ENCODE measurements at places on chromosomes 6 and 20.

GRCh38 chr6:20875369-20875963 lies 341.2 kb downstream of the CDKAL1 start:
- DNase-seq: no peak

DNA sequence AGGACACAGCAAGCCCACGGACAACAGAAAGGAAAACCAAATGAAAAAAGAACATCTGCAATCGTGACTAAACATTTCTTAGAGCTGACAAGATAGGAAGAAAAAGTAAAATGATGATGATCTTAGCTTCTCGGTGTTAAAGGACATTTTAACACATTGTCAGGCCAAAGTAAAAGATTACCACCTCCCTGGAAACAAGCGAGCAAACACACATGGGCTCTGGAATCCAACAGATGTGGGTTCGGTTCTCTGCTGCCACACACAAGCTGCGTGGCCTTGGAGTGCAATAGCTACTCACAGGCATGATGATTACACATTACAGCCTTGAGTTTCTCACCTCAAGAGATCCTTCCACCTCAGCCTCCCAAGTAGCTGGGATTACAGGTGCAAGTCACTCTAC lies 7.5 kb upstream of the AAR2 start:
- DNase-seq: no peak

DNA sequence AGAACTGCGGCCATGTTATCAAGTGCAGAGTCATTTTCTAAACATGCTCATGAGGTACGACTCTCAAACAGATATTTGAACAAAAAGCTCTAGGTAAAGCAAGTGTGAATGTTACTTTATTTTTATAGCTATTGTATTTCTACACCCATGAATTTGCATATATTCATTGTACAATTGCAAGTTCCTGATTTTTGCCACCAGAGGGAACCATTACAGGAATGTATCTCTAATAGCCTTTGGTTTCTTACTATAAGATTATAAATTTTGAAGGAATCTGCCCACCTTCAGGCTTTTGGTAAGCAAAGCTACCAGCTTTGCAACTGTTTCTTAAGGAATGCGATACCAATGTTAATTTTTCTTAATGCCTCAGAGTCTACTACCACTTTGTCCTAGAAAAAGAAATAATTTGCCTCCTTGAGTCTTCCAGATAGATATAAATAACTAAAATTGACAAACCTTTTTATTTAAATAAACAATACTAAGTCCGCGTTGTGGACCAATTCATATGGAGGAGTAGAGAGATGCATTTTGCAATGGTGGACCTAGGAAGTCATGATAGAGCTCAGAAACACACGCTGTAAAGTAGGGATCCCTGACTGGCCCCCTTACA lies 125.4 kb upstream of the SAMD5 start:
- peak; percentile 12 for DNase-seq

DNA sequence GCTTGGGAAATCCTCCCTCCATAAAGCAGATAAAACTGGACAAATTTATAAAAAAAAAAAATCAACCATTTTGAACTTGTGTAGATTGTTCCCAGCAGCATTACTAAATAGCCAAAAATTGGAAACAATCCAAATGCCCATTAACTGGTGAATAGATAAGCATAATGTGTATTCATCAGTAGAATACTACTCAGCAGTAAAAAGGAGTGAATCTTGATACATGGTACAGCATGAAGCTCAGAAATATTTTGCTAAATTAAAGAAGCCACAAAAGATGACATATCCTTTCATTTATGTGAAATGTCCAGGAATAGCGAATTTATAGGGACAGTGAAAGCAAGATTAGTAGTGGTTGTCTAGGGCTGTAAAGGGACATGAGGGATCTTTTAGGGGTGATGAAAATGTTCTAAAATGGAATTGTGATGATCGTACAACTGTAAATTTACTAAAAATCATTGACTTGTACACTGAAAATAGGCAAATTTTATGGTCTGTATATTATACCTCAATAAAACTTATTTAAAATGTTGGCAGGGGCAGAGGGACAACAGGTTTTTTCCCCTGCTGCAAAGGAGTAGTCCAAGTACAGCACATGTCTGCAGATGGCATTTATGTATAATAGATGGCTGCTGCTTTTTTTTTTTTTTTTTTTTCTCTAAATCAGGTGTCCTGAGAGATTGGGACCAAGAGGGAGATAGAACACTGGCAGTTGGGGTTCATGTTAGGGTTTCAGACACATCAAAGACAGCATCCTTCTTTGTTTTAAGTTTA lies 59.5 kb downstream of the CBFA2T2 start:
- no peak for DNase-seq

- no peak for DNase-seq
Observed at GRCh38 chr6:19070520-19070919, 683.4 kb downstream of the RNF144B start.

- DNase-seq: no peak
Observed at GRCh38 chr6:45200510-45200909, 127.6 kb upstream of the RUNX2 start.
